Urinary bladder (tissue), 4 donors: ENCODE measurements at places on chromosomes 13 and 19. TPM values are rescaled to one million over a fixed set of nuclear protein-coding genes. Genes with fewer than 3 reads are reported as not detected.

GRCh38 chr19:1513499-1514294, 878 bp upstream of the ADAMTSL5 start:
- no peak for DNase-seq

DNA sequence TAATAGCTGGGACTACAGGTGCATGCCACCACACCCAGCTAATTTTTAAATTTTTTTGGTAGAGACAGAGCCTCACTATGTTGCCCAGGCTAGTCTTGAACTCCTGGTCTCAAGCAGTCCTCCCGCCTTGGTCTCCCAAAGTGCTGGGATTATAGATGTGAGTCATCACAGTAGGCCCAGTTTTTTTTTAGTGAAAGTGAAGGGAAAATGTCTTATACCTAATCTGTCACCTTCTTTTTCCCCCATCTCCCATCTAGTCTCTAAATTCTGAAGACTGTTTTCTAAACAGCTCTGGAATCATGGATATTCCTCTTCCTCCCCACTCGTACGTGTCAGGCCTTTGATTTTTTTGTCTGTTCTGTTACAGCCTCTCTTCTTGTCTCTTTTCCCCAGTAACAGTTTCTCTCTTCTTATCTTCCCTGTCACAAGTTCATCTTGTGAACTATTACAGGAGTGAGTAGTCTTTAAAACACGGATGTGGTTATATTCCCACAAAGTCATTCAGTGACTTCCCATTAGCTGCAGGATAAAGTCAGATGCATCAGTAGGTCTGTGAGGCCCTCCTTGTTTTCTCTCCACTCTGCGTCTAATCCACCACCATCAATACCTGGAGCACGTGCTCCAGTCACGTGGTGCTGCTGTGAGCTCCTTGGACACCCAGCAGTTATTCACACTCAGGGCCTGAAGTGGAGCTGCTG, 2.9 kb downstream of the CDC16 start:
- DNase-seq = no peak

DNA sequence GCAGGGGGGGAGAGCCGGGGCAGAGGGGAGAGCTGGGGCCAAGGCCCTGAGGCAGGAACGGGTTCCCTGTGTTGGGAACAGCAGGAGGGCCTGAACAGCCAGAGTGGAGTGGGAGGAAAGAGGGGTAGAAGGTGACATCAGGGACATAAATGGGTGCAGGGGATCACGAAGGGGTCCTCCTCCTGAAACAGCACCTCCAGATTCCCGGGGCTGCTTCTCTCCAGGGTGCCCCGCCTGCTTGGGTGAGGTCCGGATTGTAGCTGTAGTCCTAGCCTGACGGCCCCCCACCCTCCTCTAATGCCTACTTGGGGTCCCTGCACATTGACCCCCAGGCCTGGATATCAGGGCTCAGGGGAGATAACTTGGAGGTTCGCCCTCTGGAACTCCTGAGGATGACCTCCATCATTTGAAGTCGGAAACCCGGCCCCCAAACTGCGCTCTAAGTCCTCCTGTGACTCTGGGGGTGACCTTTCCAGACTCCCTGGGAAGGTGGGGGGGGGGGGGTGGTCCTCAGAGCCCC, 473 bp upstream of the SCN1B start:
- no peak for DNase-seq

GRCh38 chr13:89361909-89362308, 1690.7 kb downstream of the SLITRK5 start:
- no peak for DNase-seq

DNA sequence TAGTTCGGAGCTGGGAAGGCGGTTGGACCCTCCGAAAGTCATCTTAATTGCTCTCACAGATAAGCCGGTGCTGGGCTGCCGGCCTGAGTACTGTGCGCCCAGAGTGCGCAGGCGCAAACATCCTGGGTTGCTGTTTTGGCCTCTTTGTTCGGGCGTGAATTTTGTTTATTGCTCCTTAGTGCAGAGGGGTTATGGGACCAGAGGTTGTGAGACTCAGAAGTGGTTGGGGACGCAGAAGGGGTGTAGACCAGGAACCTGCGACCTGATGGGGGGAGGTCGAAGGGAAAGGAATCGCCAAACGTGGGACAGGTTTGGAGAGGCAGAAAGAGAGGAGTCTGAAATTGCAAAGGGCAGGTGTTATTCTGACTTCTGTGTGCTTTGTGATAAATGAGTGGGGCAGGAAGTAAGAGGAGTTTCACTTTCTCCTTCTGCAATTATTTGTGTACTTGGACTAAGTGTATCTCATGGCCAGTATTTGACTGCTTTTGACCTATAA, 607 bp upstream of the ZNF566 start:
- DNase-seq = no peak

- no peak for DNase-seq
Observed at GRCh38 chr19:47405197-47405550, 14.2 kb downstream of the MEIS3 start.

Gene LILRA1
- 0.63 TPM for polyA plus RNA-seq

Gene OSCAR
- 2.3 TPM for polyA plus RNA-seq

Gene LMTK3
- 0.72 TPM for polyA plus RNA-seq
